ENCODE measurements at places on chromosomes 11 and 22.

- no peak for DNase-seq
Observed at GRCh38 chr22:50626850-50627641, 906 bp downstream of the ARSA start.

DNA sequence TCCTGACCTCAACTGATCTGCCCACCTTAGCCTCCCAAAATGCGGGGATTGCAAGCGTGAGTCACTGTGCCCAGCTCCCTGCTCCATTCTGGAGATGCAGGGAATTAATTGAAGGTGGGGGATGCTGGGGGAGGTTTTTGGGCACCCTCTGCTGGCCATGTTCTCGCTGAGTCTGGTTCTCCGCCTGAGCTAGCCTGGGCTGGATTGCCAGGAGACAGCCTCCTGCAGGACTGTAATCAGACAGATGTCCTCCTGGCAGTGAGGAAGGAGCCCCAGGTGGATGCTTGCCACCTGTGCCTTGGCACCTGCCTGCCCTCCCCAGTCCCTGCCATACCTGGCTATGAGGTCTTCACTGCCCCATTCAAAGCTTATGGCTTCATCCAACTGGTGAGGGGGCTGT lies 5.4 kb downstream of the MTFP1 start:
- no peak for DNase-seq

DNA sequence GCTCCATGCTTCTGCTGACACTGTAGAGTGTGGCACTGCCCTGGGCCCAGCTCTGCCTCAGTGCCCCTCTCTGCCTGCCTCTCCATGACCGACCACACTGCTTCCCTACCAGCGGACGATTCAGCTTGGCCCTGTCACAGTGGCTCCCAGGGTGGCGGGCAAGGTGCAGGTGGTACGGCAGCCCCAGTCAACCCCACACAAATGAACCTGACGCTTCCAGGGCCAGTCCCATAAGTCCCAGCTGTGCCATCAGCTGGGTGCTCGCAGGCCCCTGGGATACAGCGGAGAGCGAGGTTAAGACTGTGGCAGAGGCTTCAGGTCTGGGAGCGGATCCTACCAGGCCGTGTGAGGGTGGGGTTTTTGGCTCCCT lies 134.8 kb downstream of the LDLRAD3 start:
- DNase-seq, result no peak

GRCh38 chr22:50705219-50705691 lies 32.6 kb downstream of the SHANK3 start:
- no peak for DNase-seq

- DNase-seq, result no peak
Observed at GRCh38 chr22:44183287-44183588, 2.5 kb downstream of the PARVG start.

DNA sequence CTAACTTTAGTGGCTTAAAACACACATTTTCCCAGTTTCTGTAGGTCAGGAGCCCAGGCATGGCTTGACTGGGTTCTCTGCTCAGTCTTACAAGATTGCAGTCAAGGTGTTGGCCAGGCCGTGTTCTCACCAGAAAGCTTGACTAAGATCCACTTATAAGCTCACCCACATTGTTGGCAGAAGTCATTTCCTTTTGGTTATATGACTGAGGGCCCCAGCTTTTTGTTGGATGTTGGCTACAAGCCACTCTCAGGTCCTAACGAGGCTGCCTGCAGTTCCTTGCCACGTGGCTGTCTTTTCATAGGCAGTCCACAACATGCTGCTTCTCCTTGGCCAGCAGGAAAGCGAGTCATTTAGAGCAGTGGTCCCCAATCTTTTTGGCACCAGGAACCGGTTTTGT lies 79.3 kb upstream of the CRTAM start:
- DNase-seq, result no peak

- no peak for DNase-seq
Observed at GRCh38 chr22:31020334-31020733, 51.3 kb downstream of the TUG1 start.

- DNase-seq, result no peak
Observed at GRCh38 chr11:118238929-118239328, 13.2 kb downstream of the MPZL3 start.

DNA sequence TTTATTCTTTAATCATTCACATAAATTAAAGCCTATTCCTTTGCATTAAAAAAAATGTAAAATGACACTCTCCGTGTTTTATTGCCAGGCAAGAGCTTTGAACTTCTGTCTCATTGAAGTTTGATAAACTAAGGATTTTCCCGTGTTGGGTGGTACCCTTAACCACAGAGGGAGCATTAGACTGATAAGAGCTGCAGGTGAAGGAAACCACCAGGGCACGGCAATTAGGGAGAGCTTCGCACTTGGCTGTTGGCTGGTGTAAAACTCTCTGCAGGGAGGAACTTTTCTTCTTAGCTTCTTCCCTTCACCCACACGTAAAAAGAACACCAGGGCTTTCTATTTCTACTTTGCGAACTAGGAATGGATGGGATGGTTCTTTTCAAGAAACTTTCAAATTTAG lies 47.0 kb downstream of the CSTPP1 start:
- no peak for DNase-seq

GRCh38 chr11:35515224-35515623 lies 10.2 kb downstream of the PAMR1 start:
- no peak for DNase-seq

GRCh38 chr11:47377571-47378009 lies 757 bp downstream of the SPI1 start:
- DNase-seq, result no peak

- DNase-seq, result no peak
Observed at GRCh38 chr11:102920118-102920684, 35.3 kb downstream of the MMP13 start.

DNA sequence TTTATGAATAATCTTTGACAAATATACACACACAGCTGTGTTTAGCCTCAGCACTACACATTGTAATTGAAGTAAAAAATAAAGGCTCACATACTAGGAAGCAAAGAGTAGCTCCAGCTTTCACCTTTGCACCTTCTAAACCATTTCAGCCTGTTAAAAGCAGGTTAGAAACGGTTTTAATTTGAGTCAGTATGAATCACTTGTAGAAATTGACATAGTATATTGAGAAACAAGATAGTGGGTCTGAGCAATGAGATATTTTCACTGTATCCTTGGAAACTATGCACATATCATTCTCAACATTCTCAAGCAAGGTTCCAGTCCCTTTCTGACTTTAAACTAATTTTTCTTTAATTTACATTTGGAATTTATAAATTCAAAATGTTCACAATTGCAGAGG lies 380.3 kb downstream of the AASDHPPT start:
- DNase-seq, result no peak

Measured in activated CD8-positive, alpha-beta memory T cell treated with anti-CD3 and anti-CD28 coated beads for 24 hours (primary cell).